ENCODE measurements at places on chromosomes 2 and 18.

DNA sequence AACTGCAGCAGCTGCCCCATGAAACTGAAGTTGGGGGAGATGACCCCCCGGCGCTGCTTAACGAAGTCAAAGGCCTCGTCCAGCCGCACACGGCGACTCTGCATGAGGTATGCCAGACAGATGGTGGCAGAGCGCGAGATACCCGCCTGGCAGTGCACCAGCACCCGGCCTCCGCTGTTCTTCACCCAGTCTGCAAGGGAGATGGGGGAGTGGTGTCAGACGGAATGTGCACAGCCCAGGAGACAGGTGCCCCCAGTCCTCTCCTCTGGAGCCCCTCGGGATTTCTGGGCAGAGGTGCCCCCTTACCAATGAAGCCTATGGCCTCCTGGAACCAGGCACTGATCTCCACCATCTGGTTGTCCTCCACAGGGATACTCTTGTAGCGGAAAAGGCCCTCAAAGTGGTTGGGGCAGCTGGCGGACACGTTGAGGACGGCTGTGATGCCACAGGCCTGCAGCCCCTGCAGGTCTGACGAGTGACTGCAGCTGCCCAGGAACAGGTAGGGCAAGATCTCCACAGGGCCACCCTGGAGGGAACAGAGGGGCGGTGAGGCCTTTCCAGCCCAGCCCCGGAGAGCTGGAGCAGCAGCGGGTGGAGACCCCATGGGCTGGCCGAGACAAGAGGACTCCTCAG, 1.3 kb downstream of the DUSP2 start:
- peak; percentile 64 for DNase-seq

DNA sequence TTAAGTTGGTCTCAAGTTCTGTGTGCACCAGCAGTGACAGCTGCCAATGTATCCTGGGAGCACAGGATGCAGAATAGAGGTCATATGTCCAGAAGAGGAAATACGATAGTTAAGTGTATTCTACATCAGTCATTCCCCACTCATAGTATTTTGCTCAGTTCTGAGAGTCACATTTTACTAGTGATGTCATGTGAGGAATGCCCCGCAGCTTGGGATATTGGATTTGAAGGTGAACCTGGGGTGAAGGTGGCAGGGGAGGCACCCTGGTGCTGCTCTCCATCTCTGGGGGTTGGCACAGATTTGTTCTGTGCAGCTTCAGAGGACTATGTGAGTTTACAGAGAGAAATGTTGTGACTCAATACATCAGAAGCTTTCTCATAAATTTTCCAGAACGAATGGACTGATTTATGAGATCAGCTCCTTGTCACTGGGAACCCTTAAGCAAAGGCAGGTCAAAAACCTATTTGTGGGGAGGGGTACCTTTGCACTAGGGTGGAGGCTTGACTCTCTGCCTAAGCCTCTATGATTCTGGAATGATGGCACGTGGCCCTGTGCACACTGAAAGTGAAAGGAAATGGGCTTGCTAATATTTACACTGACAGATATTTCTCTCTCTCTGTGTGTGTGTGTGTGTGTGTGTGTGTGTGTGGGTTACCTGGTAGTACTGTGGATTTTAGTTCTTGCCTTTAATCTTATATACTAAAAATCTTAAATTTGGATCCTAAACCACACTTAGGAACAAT, 95.9 kb downstream of the NEB start:
- DNase-seq, result no peak

- DNase-seq, result no peak
Observed at GRCh38 chr2:126786765-126787164, 111.9 kb upstream of the TEX51 start.

DNA sequence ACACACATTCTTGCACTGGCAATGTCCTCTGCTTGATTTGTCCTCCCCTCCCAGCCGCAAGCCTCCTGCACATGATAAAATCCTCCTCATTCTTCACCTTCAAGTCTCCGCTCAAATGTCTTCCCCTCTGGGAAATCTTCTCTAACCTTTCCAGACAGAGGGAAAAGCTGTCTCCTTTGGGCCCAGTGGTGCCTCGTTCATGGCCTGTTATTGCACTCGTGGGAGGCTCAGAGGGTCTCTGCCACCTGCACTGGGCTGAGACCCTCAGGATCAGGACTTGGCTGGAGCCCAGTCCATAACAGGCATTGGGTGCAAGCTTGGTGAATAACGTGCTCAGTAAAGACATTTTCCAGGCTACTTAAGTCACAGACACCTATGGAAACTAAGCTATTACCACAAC, 68.6 kb downstream of the PTGR3 start:
- DNase-seq, result peak; percentile 29

DNA sequence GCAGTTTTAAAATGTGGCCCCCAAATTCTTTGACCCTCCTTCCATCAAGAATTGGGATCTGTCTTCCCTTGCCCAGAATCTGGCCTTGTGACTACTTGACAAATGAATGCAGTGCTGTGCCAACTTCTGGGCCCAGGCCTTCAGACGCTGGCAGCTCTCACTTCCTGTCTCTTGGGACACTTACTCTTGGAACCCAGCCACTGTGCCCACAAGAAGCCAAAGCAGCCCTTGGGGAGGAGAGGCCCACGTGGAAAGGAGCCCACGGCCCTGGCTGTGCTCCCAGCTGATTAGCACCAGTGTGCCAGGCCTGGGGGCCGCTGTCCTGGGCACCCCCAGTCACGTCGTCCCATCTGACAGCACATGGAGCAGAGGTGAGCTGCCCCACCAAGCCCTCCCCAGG, 56.6 kb downstream of the RPL37A start:
- peak; percentile 44 for DNase-seq

GRCh38 chr18:13606604-13607254, 119.6 kb downstream of the FAM210A start:
- no peak for DNase-seq

GRCh38 chr2:211035548-211036185, 479.3 kb downstream of the CPS1 start:
- DNase-seq, result no peak

- no peak for DNase-seq
Observed at GRCh38 chr2:190528521-190529001, 6.0 kb downstream of the NEMP2 start.

- peak; percentile 55 for DNase-seq
Observed at GRCh38 chr18:57859314-57859713, 56.2 kb upstream of the ATP8B1 start.

- no peak for DNase-seq
Observed at GRCh38 chr2:191312163-191312562, 67.0 kb downstream of the MYO1B start.

DNA sequence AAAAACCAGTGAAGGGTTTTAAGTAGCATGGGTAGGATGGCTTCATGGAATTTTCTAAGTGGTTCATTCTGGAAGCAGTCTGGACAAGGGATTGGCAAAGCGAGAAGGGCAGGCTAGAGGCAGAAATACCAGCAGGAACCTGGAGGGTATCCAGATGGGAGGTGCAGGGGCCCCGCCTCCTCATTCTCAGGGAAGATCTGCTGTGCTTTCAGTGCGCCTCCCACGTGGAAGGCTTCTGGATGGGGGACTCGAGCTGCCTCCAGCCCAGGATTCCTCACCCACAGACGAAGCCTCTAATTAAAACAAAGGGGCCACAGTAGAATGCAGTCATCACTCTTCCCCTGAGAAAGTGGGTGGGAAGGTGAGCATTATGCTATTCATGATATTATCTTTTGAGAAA, 79.8 kb downstream of the VSNL1 start:
- DNase-seq, result no peak

DNA sequence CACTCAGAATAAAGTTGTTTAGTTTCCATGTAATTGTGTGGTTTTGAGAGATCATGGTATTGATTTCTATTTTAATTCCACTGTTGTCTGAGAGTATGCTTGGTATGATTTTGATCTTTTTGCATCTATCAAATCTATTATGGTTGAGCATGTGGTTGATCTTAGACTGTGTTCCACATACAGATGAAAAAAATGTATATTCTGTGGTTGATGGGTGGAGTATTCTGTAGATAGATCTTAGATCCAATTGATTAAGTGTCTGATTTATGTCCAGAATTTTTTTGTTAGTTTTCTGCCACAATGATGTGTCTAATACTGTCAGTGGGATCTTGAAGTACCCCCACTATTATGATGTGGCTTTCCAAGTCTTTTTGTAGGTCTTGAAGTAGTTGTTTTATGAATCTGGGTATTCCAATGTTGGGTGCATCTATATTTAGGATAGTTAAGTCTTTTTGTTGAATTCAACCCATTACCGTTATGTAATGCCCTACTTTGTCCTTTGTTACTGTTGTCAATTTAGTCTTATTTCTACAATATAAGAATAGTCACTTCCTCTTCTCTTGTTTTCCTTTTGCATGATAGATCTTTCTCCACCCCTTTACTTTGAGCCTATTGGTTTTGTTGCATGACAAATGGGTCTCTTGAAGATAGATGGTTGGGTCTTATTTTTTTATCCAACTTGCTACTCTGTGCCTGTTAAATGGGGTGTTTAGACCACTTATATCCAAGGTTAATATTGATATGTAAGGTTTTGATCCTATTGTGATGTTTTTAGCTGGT, 101.8 kb downstream of the TRABD2A start:
- no peak for DNase-seq

DNA sequence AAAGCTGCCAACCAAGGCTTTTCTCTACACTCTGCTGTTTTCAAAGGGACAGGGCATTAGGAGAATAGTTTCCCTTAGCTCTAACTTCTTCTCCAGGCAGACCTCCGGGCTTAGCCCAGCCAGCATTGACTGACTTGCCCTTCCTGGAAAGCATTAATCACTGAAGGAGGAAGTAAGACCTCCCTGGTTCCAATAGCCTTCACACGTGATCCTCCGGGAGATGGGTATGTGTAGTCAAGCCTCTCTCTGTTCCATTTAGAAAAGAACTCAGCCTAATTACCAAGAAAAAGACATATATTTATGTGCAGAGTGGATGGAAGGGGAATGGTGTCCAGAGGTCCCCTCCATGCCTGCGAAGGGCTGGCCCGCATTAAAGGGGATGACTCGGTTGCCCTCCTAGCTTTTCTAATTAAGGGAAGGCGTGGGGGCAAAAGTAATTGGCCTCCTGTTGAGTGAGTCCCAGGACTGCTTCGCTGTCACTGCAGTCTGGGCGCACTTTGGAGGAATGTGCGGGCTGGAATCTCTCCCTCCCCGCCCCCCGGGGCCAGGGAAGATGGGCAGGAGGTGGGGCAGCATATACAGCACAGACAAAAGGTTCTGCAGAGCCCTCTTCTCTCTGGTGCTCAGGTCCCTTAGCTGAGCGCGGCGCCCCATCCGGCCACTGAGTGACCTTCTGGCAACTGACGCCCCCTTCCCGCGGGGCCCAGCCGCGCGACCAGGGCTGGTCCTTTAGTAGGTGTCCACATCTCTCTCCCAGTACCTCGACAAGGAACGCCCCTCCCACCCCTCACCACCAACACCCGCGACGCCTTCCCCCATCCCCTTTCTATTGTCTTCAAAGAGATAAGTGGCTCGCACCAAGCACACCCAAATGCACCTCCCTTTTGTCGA, 686.0 kb downstream of the NRXN1 start:
- no peak for DNase-seq

- DNase-seq, result no peak
Observed at GRCh38 chr2:15829985-15830384, 110.4 kb upstream of the MYCN start.

GRCh38 chr18:13545955-13546354, 180.4 kb downstream of the FAM210A start:
- no peak for DNase-seq

DNA sequence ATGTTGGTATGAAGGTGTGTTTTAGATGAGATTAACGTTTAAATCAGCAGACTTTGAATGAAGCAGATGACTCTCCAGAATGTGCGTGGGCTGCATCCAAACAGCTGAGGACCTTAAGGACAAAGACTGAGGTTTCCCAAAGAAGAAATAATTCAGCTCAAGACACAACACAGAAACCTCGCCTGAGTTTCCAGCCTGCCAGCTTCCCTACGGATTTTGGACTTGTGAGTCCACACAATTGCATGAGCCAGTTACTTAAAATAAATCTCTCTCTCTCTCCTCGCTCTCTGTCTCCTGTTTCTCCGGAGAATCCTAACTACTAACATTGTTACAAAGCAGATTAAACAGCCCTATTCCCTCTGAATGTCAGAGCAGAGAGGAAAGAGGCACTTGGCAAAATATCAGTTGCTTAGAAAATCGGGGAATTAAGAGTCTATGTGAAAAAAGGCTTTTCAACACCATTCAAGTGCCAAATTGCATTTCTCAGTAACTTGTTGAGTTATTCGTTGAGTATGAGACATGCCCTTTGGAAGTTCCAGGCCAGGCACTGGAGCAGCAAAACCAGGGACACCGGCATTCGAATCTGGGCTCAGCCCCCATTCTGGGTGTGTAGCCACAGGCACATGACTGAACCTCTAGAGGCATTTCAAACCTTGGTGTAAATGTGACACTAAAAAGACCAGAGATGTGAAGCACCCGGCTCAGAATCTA, 174.6 kb upstream of the PID1 start:
- no peak for DNase-seq

GRCh38 chr2:128753800-128754199, 435.1 kb upstream of the HS6ST1 start:
- no peak for DNase-seq

GRCh38 chr2:226270285-226271058, 529.1 kb downstream of the IRS1 start:
- no peak for DNase-seq

- DNase-seq, result no peak
Observed at GRCh38 chr2:128012698-128013097, 15.2 kb downstream of the SAP130 start.

DNA sequence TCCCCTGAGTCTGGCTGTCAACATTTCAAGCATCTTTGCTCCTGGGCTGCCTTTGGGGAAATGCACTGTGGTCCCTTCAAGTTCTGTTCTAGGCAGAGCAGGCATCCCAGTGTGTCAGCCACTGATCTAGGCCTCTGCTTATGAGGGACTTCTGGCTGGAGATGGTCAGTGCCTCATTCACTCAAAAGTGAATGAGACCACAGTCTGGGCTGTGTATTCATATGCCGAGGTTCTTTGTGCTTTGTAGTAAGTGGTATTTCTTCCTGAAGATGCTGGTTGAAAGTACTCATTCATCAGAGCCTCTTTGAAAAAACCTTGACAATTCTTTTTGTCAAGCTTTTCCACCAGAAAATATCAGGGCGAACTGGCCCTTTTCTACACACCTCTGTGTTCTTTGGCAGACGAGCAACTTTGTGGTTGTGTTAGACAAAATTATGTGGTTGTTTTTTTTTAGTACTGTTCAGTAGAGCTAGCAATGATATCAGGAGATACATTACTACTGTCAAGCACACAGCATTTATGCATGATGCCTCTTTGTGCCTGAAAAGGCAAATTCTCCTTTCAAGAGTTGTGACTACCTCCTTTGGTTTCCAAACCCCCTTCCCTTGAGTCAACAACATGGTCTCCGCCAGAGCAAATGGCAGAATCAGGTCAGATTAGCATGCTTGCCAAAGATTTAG, 510.9 kb upstream of the NRP2 start:
- no peak for DNase-seq

GRCh38 chr18:35513181-35513936, 15.6 kb upstream of the INO80C start:
- no peak for DNase-seq

- DNase-seq, result no peak
Observed at GRCh38 chr2:78896536-78896935, 129.0 kb upstream of the REG3G start.

- DNase-seq, result no peak
Observed at GRCh38 chr2:85410584-85411404, 628 bp upstream of the CAPG start.

- DNase-seq, result no peak
Observed at GRCh38 chr2:157149270-157149669, 108.2 kb upstream of the GALNT5 start.
